Esophagus squamous epithelium (tissue), 5 donors: ENCODE measurements at places on chromosomes 5 and 9. TPM values are rescaled to one million over a fixed set of nuclear protein-coding genes. Genes with fewer than 3 reads are reported as not detected.

The IPPK gene
- 86.9 TPM for total RNA-seq

DNA sequence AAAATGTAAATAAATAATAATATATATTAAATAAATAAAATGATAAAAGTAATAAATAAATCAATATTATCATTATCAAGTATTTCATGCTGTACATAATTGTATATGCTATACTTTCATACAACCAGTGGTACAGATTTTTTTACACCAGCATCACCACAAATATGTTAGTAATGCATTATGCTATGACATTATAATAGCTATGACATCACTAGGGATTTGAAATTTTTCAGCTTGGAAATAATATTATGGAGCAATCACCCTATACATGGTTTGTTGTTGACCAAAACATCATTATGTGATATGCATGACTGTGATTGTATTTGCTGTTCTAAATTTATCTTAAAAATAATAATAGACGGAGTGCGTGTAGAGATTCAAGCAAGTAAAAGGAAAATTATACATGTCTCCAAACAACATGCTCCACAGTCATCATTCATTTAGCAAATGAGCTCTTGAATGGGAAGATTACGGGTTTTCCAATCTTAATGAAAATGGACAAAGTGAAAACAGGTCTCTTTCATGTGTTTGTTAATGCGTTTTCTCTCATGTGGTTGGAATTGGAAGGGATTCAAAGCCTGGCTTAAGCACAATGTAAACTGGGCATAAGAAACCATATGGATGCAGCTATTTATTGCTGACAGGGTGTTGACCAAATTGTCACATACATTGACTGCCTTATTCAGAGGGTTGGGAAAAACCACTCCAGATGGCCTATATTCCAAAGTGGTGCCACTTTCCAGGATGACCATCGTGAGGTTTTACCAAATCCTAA lies 643.0 kb upstream of the RGMB start:
- H3K4me1 ChIP-seq: no peaks in the 10 kb centered on the region
- H3K27ac ChIP-seq: no peak overlapping the region
- H3K27me3 ChIP-seq: no peaks in the 10 kb centered on the region
- H3K36me3 ChIP-seq: no peaks in the 10 kb centered on the region
- no peak for DNase-seq

The SLC45A2 gene
- total RNA-seq: not detected

The EXD3 gene
- total RNA-seq: 12.4 TPM

GRCh38 chr9:129879103-129879699 lies 43.9 kb downstream of the USP20 start:
- peaks cover 7% of the 10 kb centered on the region for H3K4me1 ChIP-seq
- no peak for DNase-seq
- H3K27me3 ChIP-seq: no peaks in the 10 kb centered on the region
- no peak overlapping the region for H3K27ac ChIP-seq
- no peaks in the 10 kb centered on the region for H3K36me3 ChIP-seq
